ENCODE measurements at places on chromosomes 12 and 14. TPM values are rescaled to one million over a fixed set of nuclear protein-coding genes. Genes with fewer than 3 reads are reported as not detected.
A peak's percentile ranks its signal among the peaks of the same experiment; 100 is the strongest.

- DNase-seq, result no peak
These were observed 25.9 kb downstream of the CGRRF1 start for GRCh38 chr14:54535646-54536045.

KLRF1 gene
- 0.78 TPM for polyA plus RNA-seq

- DNase-seq, result no peak
These were observed 111.9 kb downstream of the CCDC60 start for GRCh38 chr12:119446459-119446858.

SPIC gene
- not detected for polyA plus RNA-seq

SYT1 gene
- 21.7 TPM for polyA plus RNA-seq

SYNDIG1L gene
- 0.50 TPM for polyA plus RNA-seq

- no peak for DNase-seq
These were observed 172.4 kb upstream of the SOX5 start for GRCh38 chr12:24121911-24122310.

DNA sequence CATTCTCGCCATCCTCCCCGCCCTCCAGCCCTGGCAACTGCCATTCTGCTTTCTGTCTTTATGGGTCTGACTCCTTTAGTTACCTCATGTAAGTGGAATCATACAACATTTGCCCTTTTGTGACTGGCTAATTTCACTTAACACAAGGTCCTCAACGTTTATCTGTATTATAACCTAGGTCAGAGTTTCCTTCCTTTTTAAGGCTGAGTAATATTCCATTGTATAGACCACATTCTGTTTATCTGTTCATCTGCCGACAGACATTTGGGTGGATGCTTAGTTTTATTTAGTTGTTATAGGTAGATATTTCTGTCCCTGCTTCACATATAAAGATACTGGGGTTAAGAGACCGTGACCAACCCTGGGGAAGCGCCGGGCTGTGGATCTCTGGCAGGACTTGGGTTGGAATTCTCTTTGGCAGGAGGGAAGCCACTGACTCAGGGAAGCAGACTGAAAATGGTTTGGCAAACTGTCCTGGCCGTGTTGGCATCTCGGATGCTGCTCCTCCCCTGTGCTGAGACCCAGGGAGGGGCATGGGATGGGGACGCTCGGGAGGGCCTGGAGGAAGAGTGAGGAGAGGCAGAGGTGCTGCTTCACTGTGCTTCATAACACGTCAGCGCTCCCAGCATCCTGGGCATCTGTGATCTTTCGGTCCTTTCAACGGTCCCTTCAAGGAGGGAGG, 38.9 kb downstream of the TEAD4 start:
- no peak for DNase-seq

- DNase-seq, result no peak
These were observed 484.4 kb downstream of the ATP23 start for GRCh38 chr12:58425481-58426392.

GRCh38 chr14:52333823-52334657, 19.9 kb downstream of the PTGER2 start:
- DNase-seq, result peak; percentile 40

DNA sequence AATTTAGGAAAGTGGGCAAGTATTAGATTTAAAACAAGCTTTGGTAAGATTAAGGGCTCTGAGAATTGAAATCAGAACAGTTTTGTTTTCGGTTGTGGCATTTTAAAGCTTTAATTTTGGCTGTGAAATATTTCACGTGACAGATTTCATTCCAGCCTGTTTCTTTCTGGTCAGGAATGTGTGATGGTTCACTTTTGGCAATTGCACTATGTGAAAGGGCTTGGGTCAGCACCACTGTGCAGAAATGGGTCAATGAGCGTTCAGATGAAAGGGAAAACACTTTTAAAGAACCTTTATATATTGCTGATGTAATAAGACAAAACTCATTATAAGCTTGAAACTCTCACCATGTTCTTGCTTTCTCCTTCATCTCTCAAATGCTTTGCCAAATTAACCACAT, 17.1 kb downstream of the NUBPL start:
- DNase-seq, result no peak

MMP17 gene
- polyA plus RNA-seq, result 0.65 TPM

GRCh38 chr12:97293541-97293940, 169.1 kb upstream of the RMST start:
- no peak for DNase-seq

DNA sequence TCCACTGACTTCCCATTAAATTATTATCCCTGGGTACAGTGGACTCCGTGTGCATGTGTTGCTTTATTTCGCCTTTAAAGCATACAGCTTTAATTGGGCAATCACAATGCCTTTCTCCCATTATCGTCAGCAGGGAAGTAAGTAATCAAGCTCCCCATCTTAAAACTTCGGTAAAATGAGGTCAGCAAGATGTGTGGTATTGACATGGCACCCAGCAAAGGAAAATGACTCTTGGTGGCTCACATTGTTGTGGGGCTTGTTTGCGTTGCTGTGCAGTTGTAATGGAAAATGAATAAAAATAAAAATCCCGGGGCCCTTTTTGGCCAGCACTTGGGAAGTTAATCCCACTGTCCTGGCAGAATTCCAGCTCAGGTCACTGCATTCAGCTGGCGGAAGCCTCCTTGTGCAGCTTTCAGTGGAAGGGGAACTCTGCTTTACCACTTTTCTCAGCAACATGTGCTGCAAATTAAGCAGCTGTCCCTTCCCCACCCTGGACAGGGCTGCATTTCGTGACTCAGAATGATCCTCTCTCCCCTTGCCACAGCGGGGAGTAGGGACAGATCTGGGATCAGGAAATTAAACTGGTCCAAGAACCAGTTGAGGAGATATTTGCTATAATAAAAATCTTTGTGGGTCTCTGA, 13.9 kb upstream of the ATP2A2 start:
- no peak for DNase-seq

STAC3 gene
- polyA plus RNA-seq, result 9.2 TPM

DNA sequence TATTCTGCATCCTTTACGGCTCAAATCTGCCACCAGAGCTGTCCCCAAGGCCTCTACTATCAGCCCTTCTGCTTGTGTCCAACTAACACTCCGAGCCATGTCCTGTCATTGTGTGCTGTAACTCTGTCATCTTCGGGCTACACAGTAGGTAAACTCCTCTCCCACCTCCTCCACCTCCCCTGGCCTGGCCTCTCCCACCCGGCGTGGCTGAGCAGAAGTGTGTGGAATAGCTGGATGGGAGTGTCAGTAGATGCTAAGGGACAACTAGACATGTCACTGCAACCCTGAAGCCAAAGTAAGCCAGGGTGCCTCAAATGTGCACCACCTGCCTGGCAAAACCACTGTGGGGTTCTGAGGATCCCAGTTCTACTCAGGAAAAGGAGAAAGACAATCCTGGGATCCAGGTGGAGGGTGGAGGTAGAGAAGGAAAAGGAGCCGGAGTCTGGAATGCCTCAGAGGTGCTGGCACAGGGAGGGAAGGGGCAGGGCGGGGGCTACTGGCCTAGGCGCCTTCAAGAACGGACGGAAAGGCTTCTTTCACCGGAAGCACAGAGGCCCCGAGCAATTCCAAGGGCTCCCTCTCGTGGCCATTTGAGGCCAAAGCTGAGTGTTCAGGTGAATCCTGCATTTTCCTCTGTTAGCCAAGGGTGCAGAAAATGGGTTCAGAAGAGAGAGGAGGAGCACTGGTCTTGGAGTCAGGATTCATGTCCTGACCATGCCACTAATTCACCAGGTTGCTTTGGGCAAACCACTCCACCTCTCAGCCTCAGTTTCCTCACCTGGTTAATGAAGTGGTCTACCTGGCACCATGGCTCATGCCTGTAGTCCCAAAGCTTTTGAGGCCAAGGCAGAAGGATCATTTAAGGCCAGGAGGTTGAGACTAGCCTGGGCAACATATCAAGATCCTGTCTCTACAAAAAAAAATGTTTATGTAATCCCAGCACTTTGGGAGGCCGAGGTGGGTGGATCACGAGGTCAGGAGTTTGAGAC, 20.5 kb upstream of the FAM181A start:
- peak; percentile 46 for DNase-seq

SELPLG gene
- 1.3 TPM for polyA plus RNA-seq

TAMALIN gene
- 23.4 TPM for polyA plus RNA-seq

TAS2R7 gene
- not detected for polyA plus RNA-seq

DNA sequence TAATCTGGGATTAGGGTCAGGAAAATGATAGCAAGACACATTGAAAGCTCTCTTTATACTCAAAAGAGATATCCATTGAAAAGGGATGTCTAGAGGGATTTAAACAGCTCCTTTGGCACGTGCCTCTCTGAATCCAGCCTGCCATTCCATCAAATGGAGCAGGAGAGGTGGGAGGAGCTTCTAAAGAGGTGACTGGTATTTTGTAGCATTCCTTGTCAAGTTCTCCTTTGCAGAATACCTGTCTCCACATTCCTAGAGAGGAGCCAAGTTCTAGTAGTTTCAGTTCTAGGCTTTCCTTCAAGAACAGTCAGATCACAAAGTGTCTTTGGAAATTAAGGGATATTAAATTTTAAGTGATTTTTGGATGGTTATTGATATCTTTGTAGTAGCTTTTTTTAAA, 25.4 kb upstream of the PLEKHD1 start:
- no peak for DNase-seq
